NT2/D1 (cell line): ENCODE measurements at places on chromosomes 5 and 9.
A peak's percentile ranks its signal among the peaks of the same experiment; 100 is the strongest.

- no peak for DNase-seq
These were observed 327.0 kb upstream of the TNC start for GRCh38 chr9:115444959-115445358.

DNA sequence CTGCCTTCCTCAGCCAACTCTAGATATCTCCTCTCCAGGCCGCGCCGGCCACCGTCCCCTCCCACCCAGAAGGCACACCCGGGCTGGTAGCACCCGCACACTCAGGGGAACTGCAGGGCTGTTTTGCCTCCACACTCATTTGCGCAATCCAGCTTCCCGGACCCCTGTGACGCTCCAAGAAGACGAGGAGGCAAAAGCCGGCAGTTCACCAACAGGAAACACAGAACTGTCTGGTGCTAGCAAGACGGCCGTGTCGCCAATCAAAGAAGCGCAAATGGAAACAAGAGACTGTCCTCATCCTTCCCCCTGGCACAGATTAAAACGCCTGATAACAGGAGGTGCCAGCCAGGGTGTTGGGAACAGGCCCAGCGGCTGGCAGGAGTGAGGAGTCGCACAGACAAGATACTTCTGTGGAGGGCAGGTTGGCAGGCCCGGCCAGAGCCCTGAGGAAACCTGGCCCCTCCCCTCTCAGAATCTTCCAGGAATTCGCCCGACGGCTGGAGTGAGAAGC is 7.8 kb downstream of the AGPAT2 start:
- no peak for DNase-seq

GRCh38 chr5:81633891-81634290 is 117.0 kb downstream of the SSBP2 start:
- DNase-seq, result no peak

DNA sequence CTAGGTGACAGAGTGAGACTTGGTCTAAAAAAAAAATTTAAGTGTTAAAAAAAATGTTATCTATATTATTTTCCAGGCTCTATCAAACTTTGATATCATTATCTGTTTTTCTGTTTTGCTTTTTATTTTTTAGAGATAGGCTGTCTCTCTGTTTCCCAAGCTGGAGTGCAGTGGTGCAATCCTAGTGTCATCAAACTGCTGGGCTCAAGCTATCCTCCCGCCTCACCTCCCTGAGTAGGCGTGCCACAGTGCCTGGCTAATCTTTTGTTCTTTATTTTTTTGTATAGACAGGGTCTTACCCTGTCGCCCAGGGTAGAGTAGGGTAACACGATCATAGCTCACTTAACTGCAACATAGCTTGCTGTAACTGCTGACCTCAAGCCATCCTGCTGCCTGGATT is 14.4 kb downstream of the SEC24A start:
- DNase-seq, result no peak

DNA sequence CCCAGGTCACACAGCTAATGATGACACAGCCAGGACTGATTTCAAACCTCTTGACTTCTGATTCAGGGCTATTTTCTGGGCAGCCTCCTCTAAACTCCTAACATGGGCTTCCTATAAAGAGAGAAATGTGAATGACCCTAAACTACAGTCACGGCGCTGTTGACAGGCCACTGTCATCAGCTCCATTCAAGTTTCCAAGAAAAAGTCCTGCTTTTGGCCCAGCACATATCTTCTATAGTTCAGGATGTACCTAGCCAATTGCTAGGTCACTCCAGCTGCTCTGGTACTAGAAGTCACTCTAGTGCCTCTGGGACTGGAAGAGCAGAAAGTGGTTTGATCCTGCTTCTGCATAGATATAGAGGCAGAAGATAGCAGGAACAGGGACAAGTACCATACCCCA is 64.9 kb upstream of the TARS1 start:
- no peak for DNase-seq

DNA sequence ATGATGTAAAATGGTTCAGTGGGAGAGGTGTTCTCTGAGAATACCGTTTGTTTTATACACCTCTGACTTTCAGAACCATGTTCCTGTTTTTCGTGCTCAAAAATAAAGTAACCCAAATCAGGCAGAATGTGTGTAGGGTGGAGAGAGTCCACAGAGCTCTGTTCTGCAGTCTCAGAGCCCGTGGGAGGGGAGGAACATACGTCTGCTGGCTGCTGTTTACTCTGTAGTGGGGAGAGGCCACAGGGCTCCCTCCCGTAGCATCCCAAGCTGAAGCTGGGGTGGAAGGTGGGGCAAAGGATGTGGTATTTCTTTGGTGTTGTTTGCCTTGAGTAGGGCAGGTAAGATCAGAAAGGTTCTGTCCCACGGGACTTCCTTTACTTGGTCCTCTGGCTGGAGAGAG is 348.5 kb downstream of the DNAH5 start:
- DNase-seq, result no peak

DNA sequence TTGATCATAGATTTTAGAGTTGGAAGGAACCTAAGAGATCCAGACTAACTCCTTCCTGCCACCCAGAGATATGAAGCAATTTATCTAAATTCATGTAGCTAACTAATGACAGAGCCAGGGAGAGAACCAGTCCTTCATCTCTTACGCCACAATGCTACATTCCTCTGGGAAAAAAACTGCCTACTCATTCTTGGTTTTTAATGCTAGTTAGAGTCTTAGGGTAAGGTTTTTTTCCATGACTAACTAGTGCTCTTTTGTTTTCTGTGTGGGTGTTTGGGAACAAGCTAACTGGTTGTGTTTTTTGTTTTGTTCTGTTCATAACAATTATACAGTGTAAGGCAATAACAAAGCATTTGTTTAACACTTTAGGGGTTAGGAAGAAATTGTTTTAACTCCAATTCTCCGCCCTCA is 52.4 kb downstream of the SLC44A1 start:
- peak; percentile 38 for DNase-seq
